GM23248 (cell line): ENCODE measurements at places on chromosomes 2 and 18.

DNA sequence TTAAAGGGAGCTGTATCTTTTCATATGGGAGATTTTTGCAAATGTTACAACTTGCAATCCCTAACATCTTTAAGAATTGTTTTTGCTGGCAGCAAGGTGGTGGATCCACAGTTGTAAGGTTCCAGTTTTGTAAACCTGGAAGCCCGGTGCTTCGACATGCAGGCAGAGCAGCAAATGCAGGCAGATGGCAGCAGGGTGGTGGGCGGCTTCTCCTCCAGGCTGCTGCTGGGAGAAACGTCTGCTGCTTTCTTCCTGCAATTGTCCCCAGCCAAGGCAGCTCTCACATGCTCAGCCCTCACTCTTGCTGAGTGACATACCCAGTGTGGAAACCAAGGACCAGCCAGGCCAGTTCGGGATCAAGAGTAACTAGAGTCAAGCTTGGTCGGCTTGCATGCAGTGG is 166.0 kb downstream of the SEPTIN10 start:
- no peak for DNase-seq

- no peak for DNase-seq
These were observed 67.5 kb upstream of the ZNF516 start for GRCh38 chr18:76562286-76563122.

GRCh38 chr2:4258563-4258962 is 555.2 kb downstream of the DCDC2C start:
- no peak for DNase-seq

DNA sequence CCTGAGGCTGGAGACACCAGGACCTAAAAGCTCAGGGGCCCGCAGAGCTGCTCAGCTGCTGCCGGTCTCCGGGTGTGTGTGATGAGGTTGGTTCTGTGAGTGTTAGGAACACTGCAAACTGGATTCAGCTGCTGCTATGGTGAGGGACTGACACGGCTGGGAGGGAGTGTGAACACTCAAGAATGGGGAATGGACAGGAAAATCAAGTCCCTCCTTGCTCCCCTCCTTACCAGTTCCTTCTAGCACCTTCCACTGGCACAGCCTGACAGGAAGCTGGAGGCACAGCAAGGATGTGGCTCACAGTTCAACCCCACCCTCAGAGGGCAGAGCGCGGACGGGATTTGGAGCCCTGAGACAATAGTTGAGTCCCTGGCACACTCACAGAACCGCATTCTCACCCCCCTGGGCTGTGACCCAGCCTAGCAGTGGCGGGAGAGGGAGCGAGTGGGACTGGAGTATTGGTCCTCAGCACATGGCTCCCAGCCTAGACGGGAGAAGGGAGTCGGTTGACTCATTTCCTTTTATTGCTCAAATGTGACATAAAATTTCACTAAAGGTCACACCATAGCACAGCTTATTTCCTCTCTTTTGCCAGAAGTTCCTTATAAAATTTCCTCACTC is 42.5 kb downstream of the LRRC30 start:
- DNase-seq = peak; percentile 84

- DNase-seq = peak; percentile 11
These were observed 240.0 kb downstream of the LOXHD1 start for GRCh38 chr18:46416706-46417638.

DNA sequence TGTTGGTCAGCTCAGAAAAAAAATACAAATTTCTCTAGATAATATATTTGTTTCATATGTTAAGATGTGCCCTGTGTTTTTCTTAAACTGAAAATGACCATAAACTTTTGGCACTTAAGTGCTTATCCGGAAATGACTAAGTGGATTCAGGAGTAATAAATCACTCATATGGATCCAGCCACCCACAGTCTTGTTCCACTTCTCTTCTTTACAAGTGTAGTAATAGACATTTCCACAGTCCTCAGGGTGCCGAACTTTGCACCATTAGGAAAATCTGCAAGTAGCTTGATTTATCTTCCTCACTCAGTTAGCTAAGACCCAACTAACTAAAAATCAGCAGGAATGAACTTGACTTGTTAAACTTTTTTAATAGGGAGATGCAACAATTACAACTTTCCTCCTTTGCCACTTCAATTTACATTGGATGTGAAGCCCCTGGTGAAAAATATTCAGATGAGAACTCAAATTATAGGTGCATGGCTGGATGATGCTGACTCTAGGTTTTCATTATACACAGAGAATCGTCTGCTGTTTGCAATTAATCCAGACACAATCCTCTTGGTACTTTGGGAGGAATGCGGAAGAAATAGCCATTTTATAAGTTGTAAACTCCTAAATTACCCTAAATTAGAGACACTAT is 322.5 kb downstream of the ARHGAP15 start:
- DNase-seq = peak; percentile 35

DNA sequence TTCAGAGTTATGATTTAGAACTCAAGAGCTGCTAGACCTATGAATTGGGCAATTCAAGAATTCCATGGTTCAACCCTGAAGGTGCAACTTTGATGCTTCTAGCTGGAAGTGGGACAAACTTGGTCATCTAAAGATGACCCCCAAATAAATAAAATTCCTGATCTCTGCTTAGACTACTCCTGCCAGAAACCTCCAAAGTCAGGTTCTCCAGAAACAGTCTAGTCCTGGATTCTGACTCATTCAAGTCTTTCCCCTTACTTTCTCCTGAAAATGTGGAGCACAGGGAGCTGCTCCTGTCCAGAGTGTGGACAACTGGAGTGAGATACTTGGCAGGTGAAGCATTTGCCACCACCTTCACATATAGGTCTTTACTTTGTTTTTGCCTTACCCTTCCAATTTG is 557.7 kb upstream of the TNP1 start:
- peak; percentile 57 for DNase-seq

- no peak for DNase-seq
These were observed 140.4 kb downstream of the FAM161A start for GRCh38 chr2:61713457-61713856.

DNA sequence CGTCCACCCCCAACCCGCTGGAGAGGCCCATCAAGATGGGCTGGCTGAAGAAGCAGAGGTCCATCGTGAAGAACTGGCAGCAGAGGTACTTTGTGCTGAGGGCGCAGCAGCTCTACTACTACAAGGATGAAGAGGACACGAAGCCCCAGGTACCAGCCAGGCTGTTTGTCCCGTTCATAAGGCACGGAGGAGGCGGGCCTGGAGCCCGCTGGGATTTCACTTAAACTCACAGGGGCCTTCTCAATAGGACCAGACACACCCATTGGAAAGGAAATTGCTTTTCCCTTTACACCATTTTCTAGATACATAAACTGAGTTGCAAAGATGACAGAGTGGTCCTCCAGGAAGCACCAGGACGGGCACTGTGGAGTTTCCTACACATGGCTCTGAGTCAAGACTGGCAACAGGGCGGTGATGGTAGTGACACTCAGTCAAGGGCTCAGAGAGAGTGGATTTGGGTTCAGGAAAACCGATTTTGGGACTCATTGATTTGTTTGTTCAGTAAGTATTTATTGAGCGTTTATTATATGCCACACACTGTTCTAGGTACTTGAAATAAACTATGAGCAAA is 40.7 kb downstream of the ARHGAP25 start:
- DNase-seq = no peak

DNA sequence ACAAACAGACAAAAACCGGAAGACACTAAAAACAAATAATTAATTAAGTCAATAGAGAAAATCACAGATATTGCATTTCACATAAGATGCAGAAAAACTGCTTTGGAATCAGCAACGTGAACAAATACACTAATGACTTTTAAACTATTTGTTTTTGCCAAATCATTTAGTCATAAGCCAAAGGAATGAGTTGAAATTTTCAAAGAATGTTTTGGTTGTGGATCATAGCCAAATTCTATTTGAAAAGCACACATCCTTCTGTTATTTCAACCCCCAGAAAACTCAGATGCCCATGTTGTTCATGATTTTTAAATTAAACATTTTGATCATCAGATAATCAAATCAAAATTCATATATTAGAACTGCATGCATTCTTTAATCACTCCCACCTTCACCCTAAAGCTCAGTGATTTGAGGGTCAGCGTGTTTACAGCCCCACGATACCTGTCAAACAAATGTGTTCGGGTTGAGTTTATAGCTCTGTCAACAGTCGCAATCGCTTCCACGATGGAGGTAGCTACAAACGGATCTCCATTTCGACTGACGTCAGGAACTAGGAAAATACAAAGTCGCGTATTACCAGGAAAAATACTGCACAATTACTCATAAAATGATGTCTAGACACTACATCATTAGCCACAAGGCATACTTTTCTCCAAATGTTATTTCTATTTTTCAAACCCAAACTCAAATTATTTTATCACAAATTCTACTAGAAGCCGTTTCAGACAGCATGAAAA is 90.2 kb downstream of the PXDN start:
- DNase-seq = peak; percentile 84

DNA sequence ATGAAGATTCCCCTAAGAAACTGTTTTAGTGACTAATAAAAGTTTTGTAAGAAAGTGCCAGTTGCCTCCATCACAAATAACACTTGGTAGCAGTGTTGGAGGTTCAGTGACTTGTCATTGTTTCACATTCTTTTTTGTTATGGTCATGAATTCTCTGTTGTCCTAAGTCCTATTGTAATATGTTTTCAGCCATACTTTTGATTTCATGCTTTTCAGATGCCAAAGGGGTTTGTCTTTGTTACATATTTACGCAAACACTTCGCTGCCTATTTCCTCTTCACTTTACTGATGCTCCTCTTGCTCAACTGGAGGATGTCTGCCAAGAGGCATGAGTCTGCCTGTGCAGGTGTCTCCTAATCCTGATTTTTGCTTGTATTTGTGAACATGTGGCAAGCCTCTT is 66.6 kb downstream of the PHLPP1 start:
- DNase-seq = peak; percentile 96

- DNase-seq = no peak
These were observed 42.4 kb downstream of the ARL4C start for GRCh38 chr2:234454433-234454832.

DNA sequence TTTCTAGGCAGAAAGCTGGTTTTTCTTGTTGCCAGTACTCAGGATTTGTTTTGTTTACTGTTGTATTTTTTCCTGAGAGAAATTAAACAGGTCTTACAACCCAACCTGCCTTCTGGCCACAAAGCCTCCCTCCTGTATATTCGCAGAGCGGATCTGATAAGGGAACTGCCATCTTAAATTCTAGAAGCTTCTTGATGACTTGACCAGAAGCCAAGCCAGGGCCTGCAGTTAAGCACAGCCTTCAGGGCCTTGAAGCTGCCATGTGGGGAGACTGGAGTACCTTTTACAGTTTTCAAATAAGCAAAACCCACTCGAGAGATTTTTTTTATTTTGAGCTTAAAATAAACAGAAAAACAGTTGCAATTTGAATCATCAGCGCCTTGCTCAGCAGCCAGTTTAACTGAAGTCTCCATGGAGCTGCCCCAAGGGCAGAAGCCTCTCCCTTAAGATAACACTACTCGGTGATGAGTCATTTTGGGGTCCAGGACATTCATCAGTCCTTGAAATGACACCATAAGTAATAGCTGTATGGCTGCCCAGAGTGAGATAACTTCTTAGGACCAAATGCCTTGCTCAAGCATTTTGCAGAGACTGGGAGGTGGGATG is 51.5 kb upstream of the PHLPP1 start:
- peak; percentile 65 for DNase-seq

DNA sequence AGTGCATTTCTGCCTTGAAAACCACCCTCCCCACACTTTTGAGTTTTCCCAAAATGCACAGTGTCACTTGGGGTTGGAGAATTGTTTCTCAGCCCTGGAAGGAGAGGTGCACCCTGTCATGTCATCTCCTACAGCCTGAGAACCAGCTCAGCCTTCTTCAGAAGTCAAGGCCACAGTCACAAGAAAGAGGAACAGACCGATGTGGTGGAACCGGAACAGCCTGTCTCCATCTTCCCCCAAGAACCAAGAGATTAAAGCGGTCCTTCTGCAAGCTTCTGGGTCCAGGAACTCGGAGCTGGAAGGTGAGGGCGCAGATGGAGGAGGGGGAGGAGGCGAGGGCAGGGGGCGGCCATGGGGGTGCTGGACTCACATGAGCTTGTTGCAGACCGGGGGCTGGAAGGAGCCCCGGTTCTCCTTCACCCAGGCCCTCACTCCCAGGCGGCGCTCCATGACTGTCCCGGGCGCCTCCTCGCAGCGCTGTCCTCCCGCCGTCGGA is 248 bp downstream of the HAAO start:
- DNase-seq = peak; percentile 48

- no peak for DNase-seq
These were observed 138.9 kb upstream of the DCC start for GRCh38 chr18:52200921-52201663.

- DNase-seq = peak; percentile 74
These were observed 136.2 kb downstream of the THADA start for GRCh38 chr2:43459446-43460173.

DNA sequence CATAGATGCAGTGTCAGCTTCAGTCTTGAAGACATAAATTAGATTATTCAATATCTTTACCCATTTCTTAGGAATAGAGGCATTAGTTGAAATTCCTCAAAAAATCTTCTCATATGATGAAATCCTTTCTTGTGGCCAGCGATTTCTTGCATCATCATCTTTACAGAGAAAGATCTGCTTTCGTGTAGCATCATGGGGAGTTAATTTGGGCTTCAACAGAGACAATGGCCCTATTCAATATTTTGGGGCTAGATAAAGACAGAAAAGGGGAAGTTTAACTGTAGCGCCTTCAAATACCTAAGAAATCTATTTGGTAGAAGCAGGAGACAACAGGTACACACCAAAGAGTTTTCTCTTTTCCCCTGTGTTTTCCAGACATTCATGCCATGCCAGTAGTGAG is 73.8 kb downstream of the TGFA start:
- peak; percentile 4 for DNase-seq

GRCh38 chr18:42068030-42068429 is 113.0 kb downstream of the PIK3C3 start:
- no peak for DNase-seq

GRCh38 chr2:104468846-104469245 is 385.1 kb upstream of the POU3F3 start:
- DNase-seq = no peak

GRCh38 chr2:234825616-234826015 is 126.2 kb upstream of the SH3BP4 start:
- DNase-seq = no peak

GRCh38 chr2:195151711-195152110 is 505.3 kb upstream of the SLC39A10 start:
- DNase-seq = no peak

DNA sequence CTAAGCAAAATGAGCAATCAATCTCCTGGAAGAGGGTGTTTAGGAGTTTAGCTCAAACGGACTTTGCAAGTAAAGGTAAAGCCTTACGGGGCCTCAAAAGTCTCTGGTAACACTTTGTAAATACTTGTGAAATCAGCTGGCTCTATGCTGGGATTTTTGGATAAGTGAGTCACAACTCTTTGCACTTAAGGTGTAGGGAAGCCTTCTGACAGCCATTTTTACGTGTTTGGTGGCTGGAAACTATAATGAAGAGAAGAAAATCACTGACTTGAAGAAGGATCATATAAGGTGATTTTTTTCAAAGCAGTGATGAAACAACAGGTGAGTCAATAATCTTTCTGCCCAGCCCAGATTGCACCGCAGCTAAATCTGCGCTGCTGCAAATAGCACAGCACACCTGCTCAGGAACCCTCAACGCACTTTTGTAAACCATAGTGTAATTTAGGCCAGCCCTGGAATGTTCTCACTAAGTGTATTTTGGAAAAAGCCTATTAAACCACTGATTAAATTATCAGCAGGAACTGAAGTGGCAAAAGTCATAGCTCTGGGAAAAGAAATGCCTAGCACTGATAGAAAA is 218.8 kb downstream of the AGPS start:
- no peak for DNase-seq

- no peak for DNase-seq
These were observed 183.5 kb downstream of the AGAP1 start for GRCh38 chr2:235677276-235677788.
